Left ventricle myocardium superior (tissue), 1 donor: ENCODE measurements at places on chromosomes 2 and 18.
A peak's percentile ranks its signal among the peaks of the same experiment; 100 is the strongest.

DNA sequence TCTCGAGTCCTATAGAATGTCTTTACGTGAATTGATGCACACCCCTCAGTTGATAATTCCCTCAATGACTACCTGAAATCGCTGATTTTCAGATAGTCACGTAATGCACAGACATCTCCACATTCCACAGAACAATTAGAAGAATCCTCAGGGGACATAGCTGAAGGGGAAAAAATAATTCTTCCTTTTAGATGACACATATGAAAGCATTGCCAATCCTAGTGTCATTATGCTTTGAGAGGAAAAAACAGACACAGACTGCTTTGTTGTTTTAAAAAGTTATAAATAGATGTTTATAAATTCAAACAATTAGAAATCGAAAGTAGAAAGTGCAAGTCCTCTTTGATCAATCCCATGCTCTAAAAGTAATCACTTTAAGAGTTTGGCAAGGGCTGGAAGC is 100.6 kb upstream of the FN1 start:
- DNase-seq, result no peak

- DNase-seq, result peak; percentile 15
These were observed 319.9 kb upstream of the RBMS1 start for GRCh38 chr2:160813506-160813858.

GRCh38 chr18:32881009-32881408 is 108.2 kb upstream of the KLHL14 start:
- no peak for DNase-seq

DNA sequence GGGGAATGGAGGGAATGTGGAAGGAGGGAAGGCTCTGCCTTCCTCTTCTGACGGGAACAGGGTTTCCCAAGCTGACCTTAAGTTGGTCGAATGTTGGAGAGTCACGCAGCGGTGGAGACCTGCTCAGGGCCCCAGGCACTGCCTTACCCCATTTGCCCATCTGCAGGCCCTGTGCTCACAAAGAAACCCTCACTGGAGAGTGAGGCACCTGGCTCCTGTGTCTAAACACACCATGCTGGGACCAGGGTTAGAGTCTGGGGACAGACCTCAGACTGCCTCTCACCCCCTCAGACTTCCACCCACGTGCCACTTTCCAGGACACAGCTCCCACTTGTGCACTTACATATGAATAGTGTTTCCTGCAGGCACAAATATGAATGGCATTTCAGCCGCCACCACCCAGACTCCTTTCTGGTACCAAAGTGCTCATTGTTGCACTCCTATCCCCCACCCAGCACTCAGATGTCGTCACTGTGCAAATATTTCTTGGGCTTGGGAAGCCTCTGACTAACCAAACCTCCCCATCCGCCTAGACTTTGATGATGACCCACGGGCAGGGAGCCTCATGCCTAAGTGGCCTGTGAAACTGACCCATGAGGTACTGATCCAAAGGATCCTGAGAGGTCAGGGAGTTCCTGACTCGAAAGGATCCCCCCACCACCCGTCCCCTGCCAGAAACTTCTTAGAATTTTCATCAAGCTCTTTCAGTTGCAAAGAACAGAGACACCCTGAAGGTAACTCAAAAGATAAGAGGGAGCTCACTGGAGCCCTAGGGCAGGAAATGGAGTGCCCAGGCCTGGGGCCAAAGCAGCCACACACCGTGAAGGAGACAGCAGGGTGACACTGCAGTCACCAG is 78.3 kb downstream of the STPG4 start:
- no peak for DNase-seq
